ENCODE measurements at places on chromosomes 6 and 20.

- no peak for DNase-seq
Measured at GRCh38 chr6:142444376-142444775, 142.6 kb downstream of the ADGRG6 start.

DNA sequence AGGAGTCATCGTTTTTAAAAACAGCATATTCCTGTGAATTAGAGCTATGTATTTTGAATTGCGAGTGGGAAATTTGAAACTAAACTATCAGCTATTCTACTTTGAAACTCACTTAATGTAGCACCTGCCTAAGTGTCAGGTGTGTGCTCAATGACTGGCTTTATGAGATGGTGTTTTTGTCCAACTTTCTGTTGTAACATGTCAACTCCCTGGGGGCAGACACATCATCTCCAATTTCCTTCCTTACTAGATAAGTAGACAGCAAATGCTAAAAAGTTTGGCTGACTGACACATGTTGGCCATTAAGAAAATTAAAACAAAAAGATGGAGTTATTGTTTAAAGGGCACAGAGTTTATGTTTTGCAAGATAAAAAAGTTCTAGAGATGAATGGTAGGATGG lies 226.9 kb downstream of the TFAP2B start:
- DNase-seq, result no peak

DNA sequence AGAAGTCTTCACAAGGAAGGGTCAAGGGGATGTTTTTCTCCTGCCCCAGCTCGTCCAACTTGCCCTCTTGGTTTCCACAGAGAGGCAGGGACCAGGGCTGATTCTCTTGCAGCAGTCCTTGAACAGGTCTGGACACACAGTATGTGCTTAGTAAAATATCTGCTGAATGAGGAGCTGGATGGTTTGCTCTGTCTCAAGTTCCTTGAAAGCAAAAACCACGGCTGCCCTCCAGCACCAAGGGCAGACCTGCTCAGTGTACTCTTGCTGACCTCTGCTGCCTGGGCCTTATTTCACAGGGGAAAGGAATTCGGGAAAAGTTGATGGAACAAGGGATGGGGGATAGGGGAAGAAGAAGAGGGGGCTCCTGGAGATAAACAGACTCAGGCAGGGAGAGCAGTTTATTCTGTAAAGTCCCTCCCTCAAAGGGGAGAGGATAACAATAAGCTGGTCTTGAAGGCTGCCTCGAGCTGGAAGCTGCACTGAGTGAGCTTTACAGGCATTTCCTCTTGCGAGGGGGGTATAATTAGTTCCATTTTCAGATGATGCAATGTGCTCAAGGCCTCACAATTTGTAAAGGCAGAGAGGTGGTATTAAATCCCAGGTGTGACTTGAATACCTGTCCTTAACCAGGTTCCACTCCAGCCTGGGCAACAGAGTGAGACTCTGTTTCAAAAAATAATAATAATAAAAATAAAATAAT lies 10.3 kb downstream of the KCNK5 start:
- DNase-seq, result no peak

DNA sequence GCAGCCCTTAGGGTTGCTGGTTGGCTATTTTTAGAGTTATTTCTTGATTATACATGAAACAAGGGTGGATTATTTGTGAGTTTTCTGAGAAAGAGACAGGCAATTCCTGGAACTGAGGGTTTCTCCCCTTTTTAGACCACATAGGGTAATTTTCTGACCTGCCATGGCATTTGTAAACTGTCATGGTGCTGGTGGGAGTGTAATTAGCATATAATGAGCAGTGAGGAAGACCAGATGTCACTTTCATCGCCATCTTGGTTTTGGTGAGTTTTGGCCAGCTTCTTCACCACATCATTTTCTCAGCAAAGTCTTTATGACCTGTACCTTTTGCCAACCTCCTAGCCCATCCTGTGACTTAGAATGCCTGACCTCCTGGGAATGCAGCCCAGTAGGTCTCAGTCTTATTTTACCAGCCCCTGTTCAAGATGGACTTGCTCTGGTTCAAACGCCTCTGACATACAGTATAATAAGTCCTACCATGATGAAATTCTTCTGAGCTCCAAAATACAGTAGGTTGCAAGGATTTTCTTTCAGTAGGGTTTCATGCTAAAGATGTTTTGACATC lies 117.1 kb downstream of the ISM1 start:
- DNase-seq, result no peak

DNA sequence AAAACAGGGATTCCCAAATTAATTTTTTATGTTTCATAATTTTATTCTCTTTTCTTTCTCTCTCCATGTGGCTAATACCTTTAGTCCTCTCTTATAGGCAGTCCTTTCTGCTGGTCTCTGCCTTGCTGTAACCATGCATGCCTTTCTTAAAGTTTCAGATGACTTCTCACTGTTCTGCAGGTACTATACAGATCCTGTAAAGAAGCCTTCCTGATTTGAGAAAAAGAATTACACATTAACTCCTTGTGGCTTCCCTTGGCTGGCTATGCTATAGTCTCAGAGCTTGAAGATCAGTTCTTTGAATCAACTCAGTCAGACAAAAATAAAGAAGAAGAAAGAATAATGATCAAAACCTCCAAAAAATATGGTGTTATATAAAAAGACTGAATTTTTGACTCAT lies 7.3 kb upstream of the GPR63 start:
- DNase-seq, result no peak

- DNase-seq, result no peak
Measured at GRCh38 chr6:70668499-70668812, 773 bp downstream of the SMAP1 start.

DNA sequence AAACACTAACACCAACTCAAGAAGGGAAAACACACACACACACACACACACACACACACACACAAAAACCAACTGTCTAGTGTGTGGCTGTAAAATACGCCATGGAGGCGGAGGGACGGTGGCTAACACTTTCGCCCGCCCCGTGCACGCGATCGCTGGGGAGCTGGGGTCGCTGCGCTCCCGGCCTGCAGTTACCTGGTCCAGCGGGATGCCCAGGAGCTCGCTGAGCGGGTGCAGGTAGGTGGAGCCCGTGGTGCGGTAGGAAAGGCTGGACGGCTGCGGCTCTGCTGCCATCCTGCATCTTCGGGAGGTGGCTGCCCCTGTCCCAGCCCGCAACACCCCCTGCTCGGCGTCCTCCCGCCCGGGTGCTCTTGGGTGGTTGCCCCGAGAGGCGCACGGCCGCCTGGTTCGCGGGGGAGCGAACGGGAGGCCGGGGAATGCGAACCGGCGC lies 303 bp downstream of the MBOAT1 start:
- peak; percentile 12 for DNase-seq
